ENCODE measurements at places on chromosomes 2 and 18.
A peak's percentile ranks its signal among the peaks of the same experiment; 100 is the strongest.

DNA sequence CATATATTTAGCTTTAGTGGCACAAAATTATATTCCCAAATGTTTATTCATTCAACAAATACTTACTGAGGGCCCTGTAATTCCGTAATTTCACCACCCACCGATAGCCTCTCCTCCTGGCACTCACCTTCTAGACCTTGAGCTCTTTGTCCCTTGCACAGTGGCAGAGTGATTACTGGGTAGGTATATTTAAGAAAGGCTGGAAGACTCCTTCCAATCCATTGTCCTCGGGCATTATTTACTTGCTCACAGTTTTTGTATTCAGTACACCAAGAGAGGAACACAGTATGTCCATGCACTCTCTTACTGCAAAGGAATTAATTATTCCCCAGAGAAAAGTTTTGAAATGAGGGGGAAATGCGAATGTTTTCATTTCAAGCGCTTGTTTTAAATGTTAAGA lies 1.1 kb upstream of the CDCA7 start:
- no peak for DNase-seq

GRCh38 chr18:48929212-48929612 lies 21.6 kb downstream of the SMAD7 start:
- no peak for DNase-seq

DNA sequence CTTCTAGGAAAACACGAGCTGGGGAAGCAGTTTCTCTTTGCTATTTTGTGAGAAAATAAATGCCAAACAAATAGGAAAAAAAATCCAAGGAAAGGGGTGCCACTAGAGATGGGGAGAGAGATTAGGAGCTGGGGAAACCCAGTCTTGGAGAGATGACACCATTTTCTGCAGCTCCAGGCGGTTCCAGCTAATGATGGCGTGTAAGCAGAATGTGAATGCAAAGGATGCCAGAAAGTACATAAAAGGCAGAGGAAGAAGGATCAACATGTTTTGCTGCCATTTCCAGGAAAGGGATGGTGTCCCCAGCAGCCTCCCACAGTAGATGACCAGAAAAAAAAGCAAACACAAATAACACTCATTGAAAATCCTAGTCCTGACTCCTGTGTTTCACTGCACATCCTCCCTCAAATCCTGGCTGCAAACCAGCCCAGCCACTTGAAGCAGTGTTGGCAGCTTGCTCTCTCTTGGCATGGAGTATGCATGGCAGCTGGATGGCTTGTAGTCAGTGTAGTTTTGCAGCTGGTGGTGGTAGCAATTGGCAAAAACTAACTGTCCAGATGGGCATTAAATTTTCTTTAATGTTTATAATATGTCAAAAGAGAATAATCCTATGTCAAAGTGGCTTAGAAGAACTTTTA lies 93.6 kb downstream of the FTCDNL1 start:
- DNase-seq, result no peak

- no peak for DNase-seq
Observed at GRCh38 chr2:40281021-40281940, 170.6 kb downstream of the SLC8A1 start.

- DNase-seq, result no peak
Observed at GRCh38 chr2:108243566-108243965, 3.8 kb downstream of the SULT1C3 start.

DNA sequence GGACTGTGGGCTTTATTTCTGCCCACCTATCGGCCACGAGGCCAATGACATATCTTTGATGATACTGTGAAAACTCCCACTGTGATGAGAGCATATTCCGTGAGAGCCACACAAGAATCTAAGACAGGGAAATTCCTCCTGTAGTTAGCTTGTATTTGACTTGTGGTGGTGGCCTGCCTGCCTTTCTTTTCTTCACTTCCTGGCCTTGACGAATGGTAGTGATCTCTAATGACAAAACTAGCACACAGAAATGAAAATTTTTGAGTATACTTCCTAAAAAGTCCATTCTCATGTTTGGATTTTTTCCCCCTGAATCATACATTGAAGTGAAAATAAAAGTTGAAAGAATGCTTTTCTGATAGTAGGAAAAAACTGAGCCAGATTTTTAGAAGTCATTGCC lies 94.4 kb downstream of the MGAT5 start:
- DNase-seq, result no peak

DNA sequence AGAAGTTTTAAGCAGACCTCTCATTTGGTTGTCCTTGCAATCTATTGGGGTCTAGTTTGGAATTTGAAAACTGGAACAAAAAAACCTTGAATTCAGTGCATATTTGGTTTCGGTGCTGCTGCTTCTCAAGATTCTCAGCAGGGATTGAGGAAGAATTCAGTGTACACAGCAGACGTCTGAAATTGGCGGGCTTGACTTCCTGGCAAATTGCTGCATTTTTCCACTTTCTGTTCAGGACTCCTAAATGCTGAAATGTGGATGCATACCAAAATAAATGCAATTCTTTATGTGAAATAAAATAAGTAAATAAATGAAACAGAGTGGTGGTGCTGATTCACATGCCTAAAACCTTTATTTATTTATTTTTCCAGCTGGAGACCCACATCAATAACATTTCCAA lies 332.4 kb upstream of the KYNU start:
- no peak for DNase-seq

- DNase-seq, result no peak
Observed at GRCh38 chr2:152509772-152510491, 175.0 kb downstream of the FMNL2 start.

DNA sequence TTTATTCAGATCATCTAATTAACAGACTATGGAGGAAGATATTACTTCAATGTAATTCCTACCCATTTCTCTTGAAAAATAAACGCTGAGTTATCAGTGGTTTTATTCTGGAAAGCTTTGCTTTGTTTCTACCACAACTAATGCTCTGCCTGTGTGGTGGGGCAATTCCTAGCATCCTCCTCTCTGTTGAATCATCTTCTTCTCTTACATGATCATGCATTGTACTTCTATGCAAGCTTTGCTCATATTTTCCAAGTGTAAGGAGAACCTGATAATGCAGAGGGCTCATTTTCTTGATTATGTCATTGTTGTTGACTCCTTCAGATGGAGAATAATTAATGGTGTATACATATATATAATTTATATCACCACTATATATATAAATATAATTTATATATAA lies 46.7 kb downstream of the CCDC195 start:
- DNase-seq, result no peak

DNA sequence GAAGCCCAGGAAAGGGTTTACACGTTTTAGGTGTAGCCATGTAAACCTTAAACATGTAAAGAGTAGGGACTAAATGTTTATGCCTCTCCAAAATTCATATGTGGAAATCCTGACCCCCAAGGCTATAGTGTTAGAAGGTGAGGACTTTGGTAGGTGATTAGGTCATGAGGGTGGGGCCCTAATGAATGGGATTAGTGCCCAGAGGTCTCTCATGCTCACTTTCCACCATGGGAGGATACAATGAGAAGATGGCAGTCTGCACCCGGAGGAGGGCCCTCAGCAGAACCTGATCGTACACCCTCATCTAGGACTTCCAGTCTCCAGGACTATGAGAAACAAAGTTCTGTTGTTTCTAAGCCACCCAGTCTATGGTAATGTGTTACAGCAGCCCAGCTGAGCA lies 119.6 kb downstream of the TMEM163 start:
- DNase-seq, result no peak

DNA sequence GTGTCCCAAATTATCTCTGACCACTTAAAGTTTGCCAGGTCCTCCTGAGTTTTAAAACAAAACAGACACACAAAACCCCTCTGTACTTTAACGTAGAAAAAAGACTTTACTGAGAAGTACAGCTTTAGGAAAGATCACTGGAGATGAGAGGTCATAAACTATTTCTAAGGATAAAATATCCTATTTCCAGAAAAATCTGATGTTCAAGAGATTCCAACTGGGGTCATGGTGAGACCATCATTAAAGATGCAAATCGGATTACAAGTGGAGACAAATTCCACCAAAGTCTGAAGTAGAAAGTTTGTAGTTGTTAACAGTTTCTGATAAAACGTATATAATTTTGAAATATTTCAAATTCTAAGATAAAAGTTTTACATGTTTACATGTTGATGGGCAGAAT lies 241.6 kb downstream of the TCF4 start:
- no peak for DNase-seq

DNA sequence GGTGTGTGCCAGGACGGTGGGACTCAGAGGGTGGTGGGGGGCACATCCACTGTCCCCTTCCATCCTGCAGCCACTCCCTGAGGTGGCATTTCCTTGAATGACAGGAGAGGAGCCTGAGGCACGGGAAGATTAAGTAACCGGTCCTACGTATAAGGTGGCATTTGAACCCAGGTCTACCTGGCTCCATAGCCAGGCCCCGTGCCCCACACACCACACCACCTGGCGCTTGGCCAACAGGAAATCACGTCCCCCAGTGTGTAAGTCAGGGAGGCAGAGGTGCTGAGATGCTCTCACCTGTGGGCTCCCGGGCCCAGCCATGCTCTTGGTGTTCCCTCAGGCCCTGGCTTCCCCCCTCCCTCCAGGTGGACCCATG lies 53.7 kb downstream of the HPCAL1 start:
- no peak for DNase-seq

GRCh38 chr2:69791045-69791444 lies 38.4 kb upstream of the GMCL1 start:
- no peak for DNase-seq

GRCh38 chr2:204510709-204511420 lies 34.4 kb upstream of the PARD3B start:
- DNase-seq, result no peak

GRCh38 chr2:138493334-138493733 lies 8.2 kb upstream of the SPOPL start:
- DNase-seq, result no peak

GRCh38 chr2:42930025-42930581 lies 137.7 kb upstream of the HAAO start:
- DNase-seq, result no peak

DNA sequence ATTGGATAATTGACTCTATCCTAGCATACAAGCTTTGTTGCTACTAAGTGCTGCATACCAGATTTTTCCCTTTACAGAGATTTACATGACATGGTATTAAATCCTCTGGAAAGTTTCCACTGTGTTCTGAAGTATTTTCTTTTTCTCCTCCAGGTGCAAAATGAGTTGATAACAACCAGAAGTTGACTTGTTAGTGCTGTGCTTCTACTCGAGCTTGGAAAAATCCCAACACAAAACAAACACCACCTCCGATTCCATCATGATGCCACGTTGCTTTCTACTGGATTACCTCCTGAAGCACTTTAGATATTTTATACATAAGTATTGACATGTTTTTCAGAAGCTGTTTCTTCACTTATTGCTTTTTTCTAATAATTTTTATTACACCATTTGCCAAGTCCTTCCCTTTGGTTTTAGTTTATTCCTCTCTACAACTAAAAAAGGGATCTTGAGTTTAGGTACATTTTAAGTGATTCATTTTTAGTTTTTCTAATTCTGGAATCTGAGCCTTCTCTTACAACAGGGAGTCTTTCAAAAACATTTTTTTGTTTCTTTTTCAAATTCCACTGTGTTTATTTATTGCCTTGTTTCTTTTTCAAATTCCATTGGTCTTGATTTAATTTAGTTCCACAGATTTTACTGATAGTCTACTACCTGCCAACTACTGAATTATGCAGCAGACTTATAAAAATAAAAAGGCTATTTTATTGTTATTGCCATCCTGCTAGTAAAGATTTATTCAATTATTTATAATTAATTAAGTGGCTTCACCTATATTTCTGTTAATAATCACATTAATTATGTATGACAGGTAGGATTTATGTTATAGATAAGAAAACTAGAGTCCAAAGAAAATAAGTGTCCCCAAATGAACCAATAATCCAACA lies 143.4 kb downstream of the PPP1R1C start:
- DNase-seq, result no peak

GRCh38 chr2:74267068-74267467 lies 68.7 kb downstream of the MTHFD2 start:
- DNase-seq, result peak; percentile 21

DNA sequence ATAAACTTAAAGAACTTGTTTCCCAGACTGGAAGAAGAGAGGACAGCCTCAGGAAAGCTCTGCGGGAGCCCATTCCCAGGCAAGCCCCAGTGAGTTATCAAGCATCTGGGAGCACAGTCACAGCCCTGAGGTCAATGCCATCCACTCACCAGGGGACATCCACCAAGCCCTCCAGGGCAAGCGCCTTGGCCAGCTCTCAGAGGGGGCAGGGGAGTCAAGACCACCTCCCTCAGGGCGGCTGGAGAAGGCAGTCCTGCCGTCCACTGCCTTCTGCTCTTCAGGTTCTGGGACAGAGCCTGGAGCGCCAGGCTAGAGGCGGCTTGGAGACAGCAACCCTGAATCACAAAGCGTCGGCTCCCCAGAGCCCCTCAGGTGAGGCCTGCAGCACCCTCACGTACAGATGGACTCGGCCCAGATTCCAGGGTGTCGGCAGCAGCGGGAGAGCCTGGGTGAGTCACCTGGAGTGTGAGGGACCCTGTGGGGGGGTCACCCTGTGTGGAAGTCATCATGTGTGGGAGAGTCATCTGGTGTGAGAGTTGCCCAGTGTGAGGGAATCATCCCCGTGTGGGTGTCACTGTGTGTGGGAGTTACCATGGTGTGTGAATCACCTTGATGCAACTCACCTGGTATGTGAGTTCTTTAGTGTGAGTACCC lies 100.9 kb upstream of the TEX51 start:
- no peak for DNase-seq

DNA sequence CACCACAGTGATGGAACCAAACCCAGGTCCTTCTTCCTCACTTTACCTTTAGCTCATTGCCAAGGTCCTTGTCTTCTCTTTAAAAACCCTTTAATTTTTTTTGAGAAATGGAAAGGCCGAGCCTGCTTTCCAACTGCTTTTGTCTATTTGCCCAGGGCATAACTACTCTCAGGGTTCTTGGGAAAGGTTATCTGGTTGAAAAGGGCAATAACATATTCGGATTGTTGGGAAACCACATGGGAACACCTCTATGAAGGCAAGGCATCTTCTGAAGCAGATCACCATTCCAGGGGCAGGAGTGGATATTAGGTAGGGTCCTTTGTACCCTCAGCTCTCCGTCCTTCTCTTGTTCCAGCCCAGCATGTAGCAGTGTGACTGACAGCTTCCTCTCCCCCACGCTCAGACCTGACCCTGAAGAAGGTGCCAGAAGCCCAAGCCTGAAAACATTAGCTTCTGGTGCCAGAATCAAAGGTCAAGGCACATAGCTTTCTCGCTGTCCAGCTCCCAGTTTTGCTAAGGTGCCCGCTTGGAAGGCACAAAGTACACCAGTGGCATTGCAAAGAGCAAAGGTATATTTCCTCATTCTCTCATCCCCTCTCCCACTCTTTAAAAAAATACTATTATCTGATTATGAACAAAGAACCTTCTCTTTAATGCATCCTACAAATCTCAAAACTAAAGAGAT lies 123.2 kb upstream of the LINC00305 start:
- no peak for DNase-seq

GRCh38 chr18:77071711-77072292 lies 60.8 kb downstream of the MBP start:
- no peak for DNase-seq
